Activated T-cell treated with anti-CD3 and anti-CD28 coated beads, Interleukin-2, amount 50 U/mL, for 72 hours (primary cell): ENCODE measurements at places on chromosomes 2 and 18. TPM values are rescaled to one million over a fixed set of nuclear protein-coding genes. Genes with fewer than 3 reads are reported as not detected.

The PLEKHA3 gene
- total RNA-seq = 23.0 TPM

The FLACC1 gene
- 3.3 TPM for total RNA-seq

The REG1B gene
- not detected for total RNA-seq

The COPS9 gene
- total RNA-seq = 73.1 TPM

The IL1A gene
- 1.4 TPM for total RNA-seq

The SLC25A52 gene
- total RNA-seq = not detected

The REG3G gene
- not detected for total RNA-seq

The SH3RF3 gene
- 1.2 TPM for total RNA-seq

The ALLC gene
- not detected for total RNA-seq

The TYMS gene
- total RNA-seq = 236 TPM

The STARD6 gene
- total RNA-seq = 0.23 TPM

The CPLX4 gene
- not detected for total RNA-seq

The INPP5D gene
- 64.8 TPM for total RNA-seq

The MEP1B gene
- not detected for total RNA-seq

The COL3A1 gene
- total RNA-seq = 0.12 TPM
